ENCODE measurements at places on chromosomes 5 and 9.

DNA sequence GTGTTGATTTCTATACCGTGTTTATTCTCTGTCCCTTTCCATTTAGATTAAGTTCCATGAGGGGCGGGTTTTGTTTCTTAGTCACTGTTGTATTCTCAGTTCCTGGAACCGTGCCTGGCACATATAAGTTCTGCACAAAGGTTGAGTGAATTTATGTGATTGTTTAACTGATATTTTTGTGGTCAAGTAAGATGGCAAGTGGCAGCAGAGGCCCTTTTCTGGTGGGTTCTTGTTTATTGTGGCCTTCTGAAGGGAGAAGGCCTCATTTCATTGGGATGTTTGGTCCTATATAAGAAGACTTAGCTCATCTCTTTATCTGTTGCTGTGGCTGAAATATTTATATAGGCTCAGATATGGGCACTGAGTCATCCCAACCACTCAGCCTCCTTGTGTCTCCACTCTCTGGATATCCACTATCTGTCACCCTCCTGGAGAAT lies 262.5 kb downstream of the PSAT1 start:
- no peak for DNase-seq

GRCh38 chr9:94996641-94997040 lies 270.1 kb downstream of the AOPEP start:
- no peak for DNase-seq

DNA sequence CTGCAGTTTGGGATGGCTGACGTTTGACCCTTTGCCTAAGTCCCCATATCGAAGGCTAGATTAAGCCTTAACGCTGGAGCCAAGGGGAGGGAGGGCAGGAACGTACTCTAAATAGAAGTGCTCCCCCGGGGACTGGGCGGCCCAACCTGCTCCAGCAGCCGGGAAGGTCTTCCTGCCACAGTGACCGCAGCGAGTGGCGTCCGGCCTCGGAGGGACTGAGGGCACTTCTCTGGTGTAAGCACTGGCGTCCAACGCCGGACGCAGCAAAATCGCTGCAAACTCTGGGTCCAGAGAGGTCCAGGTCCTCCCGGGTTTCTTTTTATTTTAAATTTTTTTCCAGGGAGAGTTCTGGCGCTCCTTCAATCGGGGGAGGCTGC lies 505 bp upstream of the ACER2 start:
- DNase-seq: no peak

DNA sequence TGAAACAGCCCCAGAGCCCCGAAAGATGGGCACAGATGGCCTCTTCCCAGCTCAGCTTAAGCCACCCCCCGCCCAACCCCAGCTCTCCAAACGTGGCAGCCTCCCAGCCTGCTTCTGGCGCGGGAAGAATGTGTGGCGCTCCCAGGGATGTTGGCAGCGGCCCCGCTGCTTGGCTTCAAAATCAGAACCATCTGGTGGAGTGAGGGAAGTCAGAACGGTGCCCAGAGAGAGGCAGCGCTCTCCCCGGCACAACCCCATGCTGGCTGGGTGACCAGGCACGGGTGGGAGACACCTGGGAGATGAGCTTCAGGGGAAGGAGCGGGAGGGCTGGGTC lies 72.7 kb upstream of the ORM1 start:
- no peak for DNase-seq

DNA sequence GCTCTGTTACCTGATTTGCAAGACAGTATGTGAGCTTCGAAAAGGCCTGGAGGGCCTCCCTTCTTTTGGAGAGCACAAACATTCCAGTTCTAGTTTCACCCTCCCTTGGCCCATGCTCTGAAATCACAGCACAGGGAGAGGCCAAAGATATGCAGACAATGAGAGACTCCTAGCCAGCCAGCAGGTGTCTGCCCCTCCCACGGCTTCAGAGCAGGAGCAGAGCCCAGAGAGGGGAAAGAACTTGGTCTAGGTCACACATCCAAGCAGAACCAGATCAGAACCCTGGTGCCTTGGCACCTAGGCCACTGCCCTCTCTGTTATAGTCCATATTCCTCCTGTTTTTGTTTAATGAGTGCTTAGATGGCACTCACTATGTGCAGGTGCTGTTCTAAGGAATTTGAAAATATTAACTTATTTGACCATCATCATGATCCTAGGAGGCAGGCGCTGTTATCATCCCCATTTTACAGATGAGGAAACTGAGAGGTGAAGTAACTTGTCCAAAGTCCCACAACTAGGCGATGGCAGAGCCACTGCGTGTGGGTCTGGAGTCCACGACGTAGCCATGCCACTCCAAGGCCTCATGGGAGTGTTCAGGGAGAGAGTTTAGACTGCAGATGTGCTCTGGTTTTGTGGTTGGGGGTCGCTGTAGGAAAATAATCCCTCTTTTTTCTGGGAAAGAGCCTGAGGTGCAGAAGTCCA lies 27.2 kb downstream of the TMOD1 start:
- DNase-seq: no peak

DNA sequence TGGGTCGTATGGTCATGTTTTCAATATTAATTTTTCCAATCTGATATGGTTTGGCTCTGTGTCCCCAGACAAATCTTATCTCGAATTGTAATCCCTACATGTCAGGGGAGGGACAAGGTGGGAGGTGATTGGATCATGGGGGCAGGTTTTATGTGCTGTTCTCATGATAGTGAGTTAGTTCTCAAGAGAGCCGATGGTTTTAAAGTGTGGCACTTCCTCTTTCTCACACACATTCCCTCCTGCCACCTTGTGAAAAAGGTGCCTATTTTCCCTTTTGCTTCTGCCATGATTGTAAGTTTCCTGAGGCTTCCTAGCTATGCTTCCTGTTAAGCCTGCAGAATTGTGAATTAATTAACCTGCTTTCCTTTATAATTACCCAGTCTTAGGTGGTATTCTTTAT lies 309.1 kb upstream of the GRIN3A start:
- DNase-seq: no peak

- DNase-seq: no peak
Measured at GRCh38 chr9:109224751-109225150, 57.7 kb upstream of the FRRS1L start.

All from activated naive CD8-positive, alpha-beta T cell treated with anti-CD3 and anti-CD28 coated beads, Interleukin-2, amount 50 U/mL, for 16 hours (primary cell).